ENCODE measurements at places on chromosomes 7 and 10.

DNA sequence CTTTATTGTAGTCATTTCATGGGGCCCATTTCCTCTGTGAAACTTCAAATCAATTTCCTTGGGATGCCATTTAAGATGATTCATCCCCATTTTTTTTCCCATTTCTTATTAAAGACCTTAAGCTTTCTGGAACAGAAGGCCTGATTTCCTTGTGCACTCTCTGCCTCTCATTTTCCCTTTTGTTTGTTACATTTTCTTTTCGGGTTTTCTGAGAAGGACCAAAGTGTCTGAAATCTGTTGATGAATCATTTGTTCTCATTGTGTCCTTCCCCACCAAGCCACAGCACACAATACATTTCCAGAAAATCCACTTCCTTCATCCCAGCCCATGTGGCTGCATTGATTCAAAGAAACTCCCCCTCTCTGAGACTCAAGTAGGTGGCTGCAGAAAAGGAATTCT is 372.4 kb downstream of the SFMBT2 start:
- DNase-seq: no peak

DNA sequence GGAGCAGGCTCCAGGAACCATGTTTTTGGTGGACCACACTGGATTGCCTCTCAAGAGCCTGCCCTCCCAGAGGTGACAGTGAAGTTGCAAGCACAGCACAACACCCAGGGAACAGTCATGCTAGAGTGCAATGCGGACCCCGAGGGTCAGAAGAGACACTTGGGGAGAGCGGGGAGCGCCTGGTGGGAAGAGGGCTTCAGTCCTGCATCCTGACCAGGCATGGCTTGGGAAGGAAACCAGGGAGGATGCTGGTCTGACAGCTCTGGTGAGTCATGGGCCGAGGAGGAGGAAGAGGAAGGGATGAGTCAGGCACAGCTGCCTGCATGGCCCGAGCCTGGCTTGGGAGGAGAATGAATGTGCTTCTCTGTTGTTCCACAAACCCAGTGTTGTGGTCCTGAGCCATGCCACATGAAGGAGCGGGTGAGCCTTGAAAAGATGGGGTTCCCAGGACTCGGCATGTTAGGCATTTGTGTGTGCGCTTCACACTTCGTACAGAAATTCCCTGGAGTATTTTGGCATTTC is 29.5 kb upstream of the ANKRD2 start:
- DNase-seq: peak; percentile 33

DNA sequence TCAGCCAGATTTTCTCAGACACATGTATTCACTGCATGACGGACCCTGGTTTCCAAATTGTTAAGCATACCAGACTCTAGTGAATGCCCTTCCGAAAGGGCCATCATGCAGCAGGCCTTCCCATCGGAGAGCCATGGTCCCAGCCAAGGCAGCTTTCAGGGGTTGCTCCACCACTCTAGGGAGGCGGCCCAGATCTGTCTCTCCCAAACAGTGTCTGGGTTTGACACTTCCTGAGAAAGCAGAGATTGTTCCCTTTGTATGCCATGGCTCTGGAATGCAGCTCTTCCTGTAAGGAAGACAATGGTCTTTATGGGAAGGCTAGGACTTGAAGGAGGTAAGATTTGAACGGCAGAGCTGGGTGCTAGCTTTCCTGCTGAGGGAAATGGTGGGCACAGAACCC is 178.8 kb upstream of the BMPER start:
- no peak for DNase-seq

DNA sequence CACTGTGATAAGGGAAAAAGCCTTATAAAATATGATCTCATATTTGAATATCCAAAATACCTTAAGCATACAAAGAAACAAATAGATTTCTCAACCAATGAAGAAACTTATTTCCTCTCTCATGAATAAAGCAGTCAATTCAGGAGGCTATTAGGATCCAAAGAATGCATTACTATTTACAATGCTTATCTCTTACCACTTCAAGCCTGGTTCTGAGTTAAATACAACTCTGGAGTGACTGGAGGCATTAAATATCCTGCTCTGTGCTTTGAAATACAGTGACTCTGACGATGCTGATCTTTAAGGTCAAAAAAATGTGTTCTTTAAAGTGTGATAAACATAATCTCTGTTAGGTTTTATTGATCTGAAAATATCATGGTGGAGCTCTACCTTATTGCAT is 493.2 kb downstream of the ZWINT start:
- no peak for DNase-seq

GRCh38 chr7:65379318-65379717 is 5.7 kb downstream of the ZNF92 start:
- DNase-seq: no peak

- no peak for DNase-seq
These were observed 11.5 kb downstream of the TMEM176B start for GRCh38 chr7:150788474-150789269.

DNA sequence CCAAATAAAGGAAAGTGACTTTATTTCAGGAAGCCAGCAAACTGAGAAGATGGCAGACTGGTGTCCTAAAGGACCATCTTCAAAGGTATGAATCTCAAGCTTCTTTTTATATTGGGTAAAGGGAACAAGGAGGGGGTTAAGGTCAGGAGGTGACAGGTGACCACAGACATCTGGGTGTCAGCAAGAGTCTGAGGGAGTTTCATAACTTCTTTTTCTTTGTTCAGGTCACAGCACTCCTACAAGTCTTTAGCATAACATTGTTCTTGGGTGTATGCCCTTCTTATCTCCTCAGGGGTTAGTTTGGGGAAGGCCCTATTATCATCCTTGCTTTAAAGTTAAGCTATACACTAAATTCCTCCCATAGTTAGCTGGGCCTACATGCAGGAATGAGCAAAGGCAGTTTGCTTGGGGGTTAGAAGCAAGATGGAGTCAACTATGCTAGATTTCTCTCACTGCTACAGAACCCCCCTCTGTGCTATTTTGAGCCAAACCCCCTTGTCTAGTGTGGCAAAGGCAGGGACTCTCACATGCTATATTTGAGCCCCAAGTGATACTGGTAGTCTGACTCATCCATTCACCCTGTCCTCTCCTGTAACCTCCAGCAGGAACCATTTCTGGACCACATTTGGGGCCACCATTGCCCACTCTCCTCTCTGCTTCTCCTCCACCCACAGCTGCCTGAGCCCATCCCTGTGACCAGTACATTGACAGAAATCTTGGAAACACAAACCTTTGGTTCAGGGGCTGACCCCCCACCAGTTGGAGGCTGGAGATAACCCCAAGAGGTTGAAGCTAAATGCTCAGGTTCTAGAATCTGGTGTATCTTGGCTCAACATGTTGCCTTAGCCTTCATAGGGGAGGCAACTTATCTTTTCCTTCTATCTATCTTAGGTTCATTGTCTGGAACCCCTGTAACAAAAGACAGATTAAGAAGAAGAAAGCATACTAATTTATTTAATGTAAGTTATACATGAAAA is 55.5 kb upstream of the LRGUK start:
- DNase-seq: no peak

DNA sequence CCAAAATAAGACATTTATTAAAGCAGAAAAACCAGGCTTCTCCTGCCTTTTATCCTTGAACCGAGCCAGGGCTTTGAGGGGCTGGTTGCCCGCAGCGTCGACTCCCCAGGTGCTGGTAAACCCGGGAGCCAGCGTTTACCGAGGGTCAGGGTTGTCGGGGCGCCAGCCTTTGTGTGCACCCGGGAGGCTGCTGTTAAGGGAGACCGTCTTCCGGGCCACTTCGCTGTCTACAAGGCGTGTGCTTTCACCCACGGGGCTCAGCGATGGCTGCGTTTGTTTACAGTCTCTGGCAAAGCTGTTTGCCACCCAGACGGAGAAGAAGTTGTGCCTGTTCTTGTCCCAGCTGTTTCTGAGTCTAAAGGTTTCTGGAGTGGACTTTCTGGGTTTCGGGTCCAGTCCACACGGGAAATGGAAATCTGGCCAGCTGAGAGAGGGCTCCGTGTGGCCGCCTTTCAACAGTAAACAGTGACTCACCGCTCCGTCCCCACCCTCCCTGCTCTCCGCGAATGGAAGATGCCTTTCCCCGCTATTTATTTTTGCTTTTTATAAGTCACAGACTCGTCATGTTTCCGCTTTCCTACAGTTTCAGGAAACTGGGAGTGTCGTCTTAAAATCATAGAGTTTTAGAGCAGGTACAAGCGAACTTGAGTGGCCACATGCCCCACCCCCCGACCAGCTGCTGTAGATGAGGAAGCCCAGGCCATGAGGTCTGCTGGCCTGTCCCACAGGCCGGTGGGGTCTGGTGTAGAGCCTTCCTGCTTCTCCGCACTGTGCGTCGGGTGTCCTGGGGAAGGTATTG is 2.2 kb downstream of the MAFK start:
- peak; percentile 63 for DNase-seq

GRCh38 chr7:3429981-3430380 is 128.9 kb downstream of the SDK1 start:
- DNase-seq: no peak

- DNase-seq: no peak
These were observed 222.1 kb upstream of the AOAH start for GRCh38 chr7:36946401-36946739.

DNA sequence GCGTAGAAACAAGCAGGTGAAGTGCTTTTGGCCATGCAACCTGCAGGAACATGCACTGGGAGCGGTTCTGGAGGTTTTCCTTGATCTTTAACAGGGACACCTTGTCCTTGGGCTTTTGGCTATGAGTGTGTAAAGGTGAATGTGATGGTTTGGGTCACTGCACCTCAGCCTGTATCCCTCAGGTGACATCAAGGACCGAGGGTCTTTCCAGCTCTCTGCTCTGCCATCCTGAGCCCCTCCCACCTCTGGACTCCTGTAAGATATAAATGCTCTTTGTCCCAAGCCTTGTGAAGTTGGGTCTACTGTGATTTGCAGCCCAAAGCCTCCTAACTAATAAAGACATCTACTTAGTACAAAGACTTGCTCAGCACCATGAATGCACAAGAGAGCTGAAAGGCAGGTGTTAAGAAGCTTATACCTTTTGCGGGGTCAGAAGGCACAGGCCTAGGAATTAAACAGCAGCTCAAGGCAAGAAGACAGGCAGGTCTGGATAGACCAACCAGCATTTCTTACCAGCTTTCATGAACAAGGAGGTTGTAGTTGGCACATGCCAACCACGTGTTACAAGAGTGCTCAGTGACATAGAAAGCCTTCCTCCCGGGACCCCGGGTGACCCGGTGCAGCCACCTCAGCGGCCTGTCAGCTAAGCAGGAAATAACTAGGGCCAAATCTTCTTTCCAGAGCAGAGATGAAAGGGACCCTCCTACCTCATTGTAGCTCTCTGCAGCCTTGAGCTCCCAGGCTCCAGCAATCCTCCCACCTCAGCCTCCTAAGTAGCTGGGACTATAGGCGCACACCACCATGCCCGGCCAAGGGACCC is 89.9 kb downstream of the CARD11 start:
- DNase-seq: no peak

Data from activated CD4-positive, alpha-beta T cell treated with anti-CD3 and anti-CD28 coated beads, Interleukin-2, amount 50 U/mL, for 4 hours (primary cell).